ENCODE measurements at places on chromosomes 5 and 9. TPM values are rescaled to one million over a fixed set of nuclear protein-coding genes. Genes with fewer than 3 reads are reported as not detected.

Gene DBH
- not detected for total RNA-seq

GRCh38 chr5:154115291-154115690, 75.2 kb upstream of the GALNT10 start:
- no peak overlapping the region for H3K27ac ChIP-seq
- no peaks in the 10 kb centered on the region for H3K4me1 ChIP-seq
- H3K4me3 ChIP-seq, result no peak overlapping the region
- DNase-seq, result no peak

DNA sequence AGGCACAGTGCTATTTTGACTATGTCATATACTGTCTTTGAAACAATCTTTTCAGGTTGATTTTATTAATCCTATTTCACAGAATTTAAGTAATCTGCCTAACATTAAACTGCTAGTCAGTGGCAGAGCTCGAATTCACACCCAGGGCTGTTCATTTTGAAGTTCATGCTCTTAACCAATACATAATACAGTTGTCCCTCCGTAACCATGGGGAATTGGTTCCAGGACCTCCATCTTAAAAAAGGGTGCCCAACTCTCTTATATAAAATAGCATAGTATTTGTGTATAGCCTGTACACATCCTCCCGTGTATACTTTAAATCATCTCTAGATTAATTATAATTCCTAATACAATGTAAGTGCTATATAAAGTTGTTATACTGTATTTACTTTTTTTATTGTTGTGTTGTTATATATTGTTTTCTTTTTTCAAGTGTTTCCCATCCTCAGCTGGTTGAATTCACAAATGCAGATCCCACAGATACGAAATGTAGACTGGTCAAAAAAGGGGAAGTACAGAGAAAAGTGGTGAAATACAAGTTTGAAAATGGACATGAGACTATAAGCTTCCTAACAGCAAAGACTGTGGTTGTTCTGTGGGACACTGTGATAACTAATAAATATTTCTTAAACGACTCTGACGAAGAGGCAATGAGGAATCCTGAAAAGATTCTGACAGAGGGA, 18.3 kb downstream of the RFX3 start:
- H3K4me3 ChIP-seq, result no peak overlapping the region
- no peak for DNase-seq
- no peaks in the 10 kb centered on the region for H3K36me3 ChIP-seq
- H3K4me1 ChIP-seq, result peaks cover 15% of the 10 kb centered on the region
- H3K27me3 ChIP-seq, result no peaks in the 10 kb centered on the region

Gene CARTPT
- total RNA-seq, result not detected

- H3K27ac ChIP-seq, result no peak overlapping the region
- no peak for DNase-seq
- H3K4me3 ChIP-seq, result no peak overlapping the region
- H3K4me1 ChIP-seq, result no peaks in the 10 kb centered on the region
- H3K27me3 ChIP-seq, result no peaks in the 10 kb centered on the region
Measured at GRCh38 chr9:98517761-98518160, 191.0 kb downstream of the GABBR2 start.

DNA sequence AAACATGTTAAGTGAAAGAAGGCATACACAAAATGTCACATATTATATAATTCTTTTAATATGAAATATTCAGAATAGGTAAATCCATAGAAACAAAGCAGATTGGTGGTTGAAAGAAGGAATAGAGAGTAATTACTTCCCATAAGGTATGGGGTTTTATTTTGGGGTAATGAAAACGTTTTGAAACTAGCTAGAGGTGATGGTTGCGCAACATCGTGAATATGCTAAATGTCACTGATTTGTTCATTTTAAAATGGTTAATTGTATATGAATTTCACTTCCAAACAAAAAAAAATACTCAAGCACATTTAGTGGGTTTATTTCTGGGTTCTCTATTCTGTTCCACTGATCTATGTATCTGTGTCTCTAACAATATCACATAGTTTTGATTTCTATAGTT, 12.0 kb upstream of the FSTL4 start:
- no peak overlapping the region for H3K4me3 ChIP-seq
- H3K36me3 ChIP-seq, result no peaks in the 10 kb centered on the region
- H3K27me3 ChIP-seq, result no peaks in the 10 kb centered on the region
- no peak overlapping the region for H3K27ac ChIP-seq

Gene INSL4
- total RNA-seq, result not detected

Gene CCDC183
- not detected for total RNA-seq

- no peaks in the 10 kb centered on the region for H3K27me3 ChIP-seq
- DNase-seq, result no peak
- H3K27ac ChIP-seq, result no peak overlapping the region
- no peaks in the 10 kb centered on the region for H3K36me3 ChIP-seq
- no peaks in the 10 kb centered on the region for H3K4me1 ChIP-seq
- H3K4me3 ChIP-seq, result no peak overlapping the region
Measured at GRCh38 chr9:98318834-98319478, 63.5 kb upstream of the TBC1D2 start.

Gene IFNA6
- not detected for total RNA-seq

DNA sequence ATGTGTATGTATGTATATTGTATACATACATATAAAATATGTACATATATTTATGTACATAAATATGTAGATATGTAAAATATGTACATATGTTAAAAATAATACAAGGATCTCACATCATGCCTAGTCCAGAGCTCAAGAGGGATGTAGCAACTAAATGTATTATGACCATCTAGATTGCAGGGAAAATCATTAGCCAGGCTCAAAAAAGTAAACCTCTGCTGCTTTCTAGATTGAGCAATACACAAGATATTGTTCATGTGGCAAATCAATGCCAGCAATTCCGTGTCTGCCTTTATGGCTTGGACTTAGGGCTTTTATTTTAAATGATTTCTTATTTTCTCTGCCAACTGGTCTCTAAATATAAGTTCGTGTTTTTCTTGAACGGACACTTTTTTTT, 65.2 kb downstream of the RAI14 start:
- DNase-seq, result no peak
- H3K27me3 ChIP-seq, result no peaks in the 10 kb centered on the region
- H3K4me1 ChIP-seq, result no peaks in the 10 kb centered on the region
- H3K4me3 ChIP-seq, result no peak overlapping the region
- no peaks in the 10 kb centered on the region for H3K36me3 ChIP-seq

Gene BRINP1
- not detected for total RNA-seq

- H3K4me3 ChIP-seq, result no peak overlapping the region
- H3K27ac ChIP-seq, result no peak overlapping the region
- no peaks in the 10 kb centered on the region for H3K27me3 ChIP-seq
- no peaks in the 10 kb centered on the region for H3K36me3 ChIP-seq
- peaks cover 9% of the 10 kb centered on the region for H3K4me1 ChIP-seq
Measured at GRCh38 chr9:4574657-4575243, 84.5 kb downstream of the SLC1A1 start.

Gene PCDHGA10
- total RNA-seq, result 0.20 TPM

DNA sequence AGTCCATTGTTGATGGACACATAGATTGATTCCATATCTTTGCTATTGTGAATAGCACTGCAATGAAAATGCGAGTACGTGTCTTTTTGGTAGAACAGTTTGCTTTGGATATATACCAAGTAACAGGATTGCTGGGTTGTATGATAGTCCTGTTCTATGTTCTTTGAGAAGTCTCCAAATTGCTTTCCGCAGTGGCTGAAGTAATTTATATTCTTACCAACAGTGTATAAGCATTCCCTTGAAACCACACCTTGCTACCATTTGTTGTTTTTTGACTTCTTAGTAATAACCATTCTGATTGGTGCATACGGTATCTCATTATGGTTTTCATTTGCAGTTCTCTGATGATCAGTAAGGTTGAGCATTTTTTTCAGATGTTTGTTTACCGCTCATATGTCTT, 792.9 kb downstream of the PTPRD start:
- no peaks in the 10 kb centered on the region for H3K4me1 ChIP-seq
- H3K4me3 ChIP-seq, result no peak overlapping the region
- H3K36me3 ChIP-seq, result no peaks in the 10 kb centered on the region
- no peaks in the 10 kb centered on the region for H3K27me3 ChIP-seq

DNA sequence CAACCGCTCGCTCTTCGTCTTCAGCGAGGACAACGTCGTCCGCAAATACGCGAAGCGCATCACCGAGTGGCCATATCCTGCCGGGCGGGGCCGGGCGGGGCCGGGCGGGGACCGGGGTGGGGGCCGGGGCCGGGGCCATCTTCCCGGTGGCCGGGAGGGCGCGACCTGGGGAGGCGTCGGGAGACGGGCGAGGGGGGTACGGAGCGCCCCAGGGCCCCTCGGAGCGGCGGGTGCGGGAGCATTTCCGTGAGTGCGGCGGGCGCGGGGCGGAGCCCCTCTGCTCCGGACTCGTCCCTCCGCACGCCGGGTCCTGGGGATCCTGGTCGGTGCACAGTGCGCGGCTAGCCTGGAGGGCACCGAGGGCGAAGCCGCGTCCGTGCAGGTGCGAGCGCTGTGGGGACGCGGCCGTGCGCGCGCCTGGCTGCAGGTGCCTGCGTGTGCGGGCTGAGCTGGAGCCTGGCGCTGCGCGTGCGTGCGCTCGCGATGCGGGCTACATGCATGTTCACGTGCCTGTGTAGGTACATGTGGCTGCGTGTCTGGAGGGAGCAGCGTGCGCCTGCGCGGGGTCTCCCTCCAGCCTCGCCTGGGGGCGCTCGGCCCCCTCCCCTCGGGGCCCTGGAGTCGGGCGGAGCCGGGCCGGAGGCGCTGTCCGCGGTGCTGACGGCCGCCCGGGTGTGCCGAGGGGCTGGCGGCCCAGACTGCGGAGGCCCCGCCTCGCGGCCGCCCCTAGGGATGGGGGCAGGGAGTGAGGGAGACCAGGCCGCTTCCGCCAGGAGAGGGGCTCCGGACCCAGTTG, 762 bp downstream of the CACNA1B start:
- no peaks in the 10 kb centered on the region for H3K36me3 ChIP-seq
- no peak for DNase-seq
- H3K4me3 ChIP-seq, result no peak overlapping the region
- H3K27ac ChIP-seq, result no peak overlapping the region

Gene SAPCD2
- 12.7 TPM for total RNA-seq

GRCh38 chr5:38556599-38557307, at the start of gene LIFR:
Gene LIFR, minus strand, starts transcription at chr5:38556646. Its CDS starts 25,999 bp downstream, at chr5:38530647.
- DNase-seq, result no peak
- peaks cover 41% of the 10 kb centered on the region for H3K27me3 ChIP-seq
- no peaks in the 10 kb centered on the region for H3K4me1 ChIP-seq
- H3K36me3 ChIP-seq, result no peaks in the 10 kb centered on the region

- peaks cover 49% of the 10 kb centered on the region for H3K4me1 ChIP-seq
- H3K27me3 ChIP-seq, result no peaks in the 10 kb centered on the region
- peak within 1 kb of the TSS; percentile 25 for H3K27ac ChIP-seq
- peak; percentile 45 for DNase-seq
- peak within 1 kb of the TSS; percentile 96 for H3K4me3 ChIP-seq
- H3K36me3 ChIP-seq, result no peaks in the 10 kb centered on the region
Measured at GRCh38 chr5:95822542-95823181, at the start of gene GLRX. Gene GLRX, minus strand, starts transcription at chr5:95822726. Its CDS starts 64 bp downstream, at chr5:95822662.

DNA sequence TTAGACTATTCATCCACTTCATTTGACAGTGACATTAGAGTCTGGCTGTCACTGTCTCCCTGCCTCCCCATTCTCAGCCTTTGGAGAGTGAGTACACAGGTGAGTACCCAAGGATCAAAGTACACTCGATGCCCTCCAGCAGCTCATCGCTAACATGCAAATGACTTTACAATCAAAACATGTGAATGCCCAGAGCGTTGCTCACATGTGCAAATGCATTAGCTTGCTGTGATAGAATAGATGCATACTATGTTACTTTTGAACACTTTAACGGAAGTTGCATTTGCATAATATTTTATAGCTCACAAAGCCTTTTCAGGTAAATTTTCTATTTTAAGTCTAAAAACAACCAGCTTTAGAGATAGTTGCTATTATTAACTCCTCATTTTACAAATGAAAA, 107.6 kb downstream of the SYK start:
- H3K27ac ChIP-seq, result no peak overlapping the region
- no peaks in the 10 kb centered on the region for H3K4me1 ChIP-seq
- no peak overlapping the region for H3K4me3 ChIP-seq
- DNase-seq, result no peak
- H3K36me3 ChIP-seq, result no peaks in the 10 kb centered on the region

DNA sequence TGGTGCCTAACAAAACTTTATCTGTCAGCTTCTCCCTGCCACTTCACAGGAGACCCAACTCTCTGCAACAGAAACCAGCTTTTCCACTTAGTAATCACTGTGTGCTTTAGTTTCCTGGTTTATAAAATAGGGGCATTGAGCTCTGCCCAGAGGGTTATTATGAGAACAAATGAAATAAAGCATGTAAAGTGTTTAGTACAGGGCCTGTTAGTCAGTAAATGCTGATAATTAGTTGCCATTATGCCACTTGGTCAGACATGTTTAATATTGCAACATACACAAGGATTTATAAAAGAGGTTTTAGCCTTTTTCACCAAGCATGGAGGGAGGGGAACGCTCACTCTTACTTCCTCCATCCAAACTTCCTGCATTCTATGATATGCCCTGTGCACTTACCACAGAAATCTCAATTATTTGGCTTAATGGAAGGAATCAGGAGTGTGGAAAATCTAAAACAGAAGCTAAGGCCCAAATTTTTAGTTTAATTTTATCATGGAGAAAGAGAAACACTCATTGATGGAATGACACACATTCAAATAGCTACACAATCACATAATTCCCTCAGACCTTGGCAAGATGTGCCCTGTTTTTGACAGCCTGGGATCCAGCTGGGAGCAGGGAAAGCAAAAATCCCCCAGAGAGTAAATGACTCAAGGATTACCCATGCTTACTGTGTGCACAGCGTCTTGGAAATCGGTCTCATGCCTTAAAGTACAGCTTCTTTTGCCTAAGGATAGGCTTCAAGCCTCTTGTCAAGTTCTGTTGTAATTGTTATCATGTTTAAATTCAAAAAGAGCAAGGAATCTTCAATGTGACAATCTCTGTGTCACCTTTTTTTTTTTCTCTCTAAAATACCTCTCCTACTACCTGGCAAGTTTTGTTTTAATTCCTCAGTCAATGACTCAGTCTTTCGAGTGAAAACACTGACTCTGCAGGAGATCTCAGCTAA, 34.0 kb downstream of the ZNF474 start:
- no peak overlapping the region for H3K27ac ChIP-seq
- H3K36me3 ChIP-seq, result no peaks in the 10 kb centered on the region
- H3K27me3 ChIP-seq, result no peaks in the 10 kb centered on the region
- no peak overlapping the region for H3K4me3 ChIP-seq
- no peaks in the 10 kb centered on the region for H3K4me1 ChIP-seq
- no peak for DNase-seq

Gene SLC25A48
- not detected for total RNA-seq

- no peak overlapping the region for H3K4me3 ChIP-seq
- no peak for DNase-seq
- H3K36me3 ChIP-seq, result no peaks in the 10 kb centered on the region
- H3K27ac ChIP-seq, result no peak overlapping the region
- H3K4me1 ChIP-seq, result no peaks in the 10 kb centered on the region
Measured at GRCh38 chr5:171684169-171684568, 101.4 kb upstream of the SMIM23 start.

GRCh38 chr9:121744002-121744686, 92.7 kb downstream of the DAB2IP start:
- no peaks in the 10 kb centered on the region for H3K36me3 ChIP-seq
- DNase-seq, result peak; percentile 37
- peaks cover 12% of the 10 kb centered on the region for H3K4me1 ChIP-seq
- no peaks in the 10 kb centered on the region for H3K27me3 ChIP-seq

Data from CD8-positive, alpha-beta memory T cell (primary cell).